ENCODE measurements at places on chromosomes 6 and 20. TPM values are rescaled to one million over a fixed set of nuclear protein-coding genes. Genes with fewer than 3 reads are reported as not detected.

DNA sequence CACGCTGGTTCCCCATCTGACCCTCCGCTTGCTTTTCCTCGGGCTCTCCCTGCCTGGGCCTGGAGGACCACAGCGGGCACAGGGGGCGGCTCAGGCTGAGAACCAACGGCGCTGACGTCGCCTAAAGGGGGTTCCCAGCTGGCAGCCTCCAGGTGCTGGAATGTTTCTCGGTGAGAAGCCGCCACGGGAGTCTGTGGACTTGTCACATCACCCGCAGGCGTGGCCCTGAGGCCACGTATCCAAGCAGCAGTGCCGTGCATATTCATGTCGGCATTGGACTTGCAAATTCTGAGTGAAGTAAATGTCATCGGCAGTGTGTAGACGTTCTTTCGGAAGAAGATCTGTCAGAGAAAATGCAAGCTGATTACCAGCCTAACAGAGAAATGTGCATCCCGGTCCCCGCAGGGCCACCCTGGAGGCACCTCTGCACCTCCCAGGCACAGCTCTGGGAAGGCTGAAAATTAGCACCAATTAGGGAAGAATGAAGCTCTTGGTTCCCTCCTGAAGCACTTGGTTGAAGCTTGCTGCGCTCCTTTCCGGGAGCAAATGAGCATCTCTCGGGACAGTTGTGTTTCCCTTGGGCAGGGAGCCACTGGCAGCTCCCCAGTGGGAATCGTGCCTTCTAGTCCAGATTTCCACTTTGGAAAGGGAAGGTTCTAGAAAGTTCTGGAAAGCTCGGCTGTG, 24.3 kb downstream of the NTSR1 start:
- DNase-seq = no peak

Gene MYH7B
- 0.23 TPM for polyA plus RNA-seq

DNA sequence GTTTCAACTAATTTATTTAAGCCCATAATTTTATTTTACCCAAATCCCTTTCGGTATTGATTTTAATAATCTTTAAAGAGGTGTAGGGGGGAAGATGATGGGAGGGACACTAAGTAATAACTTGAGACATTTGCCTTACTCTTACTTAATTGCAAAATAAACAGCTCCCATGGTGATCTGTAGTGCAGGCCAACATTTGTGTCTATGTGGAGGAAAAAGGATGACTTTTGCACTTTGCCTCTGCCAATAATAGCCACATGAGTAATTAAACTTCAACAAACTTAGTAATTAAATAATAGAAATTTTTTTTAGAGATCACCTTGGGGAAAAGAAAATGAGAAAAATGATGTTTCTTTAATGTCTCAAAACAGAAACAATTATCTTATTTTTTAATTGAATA, 29.9 kb upstream of the CD2AP start:
- DNase-seq = no peak

DNA sequence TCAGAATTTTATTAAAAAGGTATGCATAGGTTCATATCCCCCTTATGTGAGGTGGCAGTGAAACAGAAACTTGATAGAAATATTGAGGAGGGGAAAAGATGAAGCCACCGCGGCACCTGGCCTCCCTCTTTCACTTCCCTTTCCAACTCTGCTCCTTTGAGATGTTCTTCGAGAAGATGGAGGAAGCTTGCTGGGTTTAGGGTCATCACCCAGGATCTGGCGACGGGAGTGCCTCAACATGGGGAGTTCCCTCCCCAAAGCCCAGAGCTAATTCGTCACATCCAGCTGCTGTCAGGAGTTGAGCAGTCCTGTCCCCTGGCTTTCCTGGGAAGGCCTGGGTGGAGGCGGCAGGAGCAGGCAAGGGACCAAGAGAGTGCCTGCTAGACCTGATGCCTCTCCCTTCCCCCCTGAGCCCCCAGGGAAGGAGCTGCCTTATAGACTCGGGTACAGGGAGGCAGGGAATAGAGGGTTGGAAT, 29.1 kb downstream of the RREB1 start:
- no peak for DNase-seq

GRCh38 chr20:41191562-41192500, 54.5 kb downstream of the PLCG1 start:
- DNase-seq = no peak

GRCh38 chr6:138162111-138162954, 594 bp downstream of the ARFGEF3 start:
- DNase-seq = peak; percentile 2

Gene MYL9
- polyA plus RNA-seq = 37.3 TPM

Gene ENPP5
- polyA plus RNA-seq = not detected
